ENCODE measurements at places on chromosomes 7 and 10.

DNA sequence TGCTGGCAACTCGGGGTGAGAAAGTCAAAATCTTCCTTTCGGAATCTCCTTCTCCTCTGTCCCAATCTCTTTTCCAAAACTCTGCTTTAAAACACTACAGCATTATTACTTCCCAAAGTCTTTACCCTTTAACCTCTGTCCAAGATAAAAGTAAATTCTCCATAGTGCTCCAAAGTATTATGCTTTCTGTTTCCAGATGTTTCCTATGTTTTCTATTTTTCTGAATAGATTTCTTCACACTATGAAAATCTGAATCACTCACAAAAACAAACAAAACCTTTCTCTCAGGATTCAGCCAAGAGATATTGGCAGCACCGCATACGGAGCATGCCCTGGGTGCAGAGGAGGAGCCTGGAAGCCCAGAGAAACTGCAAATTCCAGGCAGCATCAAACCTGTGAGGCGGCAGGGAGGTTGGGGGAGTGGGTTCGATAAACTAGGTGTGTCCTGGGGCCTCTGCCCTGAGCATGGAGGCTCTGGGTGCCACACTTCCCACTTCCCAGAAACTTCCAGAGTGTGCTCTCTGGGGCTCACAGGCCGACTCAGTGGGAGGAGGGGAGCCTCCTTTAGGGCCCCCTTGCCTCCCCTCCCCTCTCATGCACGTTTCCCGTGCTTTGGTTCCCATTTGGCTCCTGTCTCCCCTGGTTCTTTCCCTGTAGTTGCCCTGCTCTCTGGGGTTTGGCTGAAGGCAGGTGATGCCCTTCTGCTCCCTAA lies 35.6 kb downstream of the VIPR2 start:
- DNase-seq: no peak

DNA sequence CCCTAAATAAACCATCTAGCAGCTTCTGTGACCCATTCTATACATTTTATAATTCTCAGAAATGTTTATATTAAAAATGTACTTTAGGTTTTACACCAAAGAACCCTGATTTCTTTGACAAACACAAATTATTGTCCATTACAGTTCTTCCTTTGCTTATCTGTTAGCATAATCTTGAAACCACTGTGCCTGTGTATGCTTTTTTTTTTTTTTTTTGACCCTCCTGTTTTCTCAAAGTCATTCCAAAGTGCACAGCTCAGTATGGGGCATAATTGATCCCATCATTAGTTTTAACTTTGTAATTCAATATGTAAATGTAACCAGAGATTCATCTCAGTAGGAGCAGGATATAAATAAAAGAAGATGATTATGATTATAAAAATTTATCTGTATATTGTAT lies 229.3 kb downstream of the DGKB start:
- no peak for DNase-seq

- DNase-seq: no peak
Measured at GRCh38 chr7:127874951-127875608, 156.2 kb downstream of the LRRC4 start.

DNA sequence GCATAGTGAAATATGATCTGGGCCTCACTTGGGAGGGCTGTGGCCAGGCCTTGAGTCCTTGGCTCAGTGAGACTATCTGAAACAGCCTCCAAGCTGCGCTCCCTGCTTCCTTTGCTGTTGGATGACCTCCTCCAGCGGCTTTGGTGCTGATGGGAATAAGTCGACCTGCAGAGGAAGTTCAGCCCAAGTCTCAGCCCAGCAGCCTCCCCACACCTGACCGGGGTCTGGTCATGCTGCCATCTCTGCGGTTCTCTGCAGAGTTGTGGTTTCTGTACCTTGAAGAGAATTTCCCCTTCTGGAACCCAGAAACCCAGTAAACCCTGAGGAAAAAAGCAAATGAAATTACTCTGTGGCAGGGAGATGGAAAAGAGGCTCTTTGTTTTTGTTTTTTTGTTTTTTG lies 4.6 kb upstream of the RBAK start:
- no peak for DNase-seq

- DNase-seq: no peak
Measured at GRCh38 chr10:103746598-103746997, 108.8 kb downstream of the SH3PXD2A start.

DNA sequence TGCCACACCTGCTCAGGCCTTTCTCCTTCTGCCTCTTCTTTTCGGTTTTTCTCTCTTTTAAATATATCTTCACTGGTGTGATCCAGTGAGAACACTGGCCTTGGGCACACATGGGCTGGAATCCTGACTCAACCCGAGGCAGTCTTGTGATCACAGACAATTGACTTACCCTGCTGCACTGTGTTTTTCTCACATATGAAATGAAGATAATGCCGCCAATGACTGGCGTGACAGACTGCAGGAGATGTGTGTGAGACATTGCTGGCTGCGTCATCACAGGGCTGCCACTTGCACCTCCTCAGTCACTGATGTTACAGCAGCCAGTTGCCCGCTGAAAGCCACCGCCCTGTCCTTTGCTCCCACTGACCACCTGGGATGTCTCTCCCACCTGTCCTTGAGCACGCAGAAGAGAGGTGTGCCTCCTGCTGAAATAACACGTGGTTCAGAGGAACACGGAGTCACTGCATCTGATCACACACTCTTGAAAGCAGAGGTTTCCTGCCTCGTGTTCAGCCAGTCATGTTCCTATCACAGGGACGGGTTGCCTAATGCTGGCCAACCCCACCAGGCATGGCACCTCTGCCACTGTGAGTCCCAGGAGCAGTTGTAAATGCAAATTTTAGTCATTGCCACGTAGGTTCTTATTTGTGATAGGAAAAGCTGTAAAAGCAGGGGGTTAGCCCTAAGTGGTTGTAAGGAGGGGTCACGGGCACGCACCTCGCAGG lies 124.6 kb upstream of the LANCL2 start:
- DNase-seq: no peak
